ENCODE measurements at places on chromosomes 5 and 9.

GRCh38 chr9:31302620-31303418 lies 1081.6 kb upstream of the ACO1 start:
- no peak for DNase-seq

DNA sequence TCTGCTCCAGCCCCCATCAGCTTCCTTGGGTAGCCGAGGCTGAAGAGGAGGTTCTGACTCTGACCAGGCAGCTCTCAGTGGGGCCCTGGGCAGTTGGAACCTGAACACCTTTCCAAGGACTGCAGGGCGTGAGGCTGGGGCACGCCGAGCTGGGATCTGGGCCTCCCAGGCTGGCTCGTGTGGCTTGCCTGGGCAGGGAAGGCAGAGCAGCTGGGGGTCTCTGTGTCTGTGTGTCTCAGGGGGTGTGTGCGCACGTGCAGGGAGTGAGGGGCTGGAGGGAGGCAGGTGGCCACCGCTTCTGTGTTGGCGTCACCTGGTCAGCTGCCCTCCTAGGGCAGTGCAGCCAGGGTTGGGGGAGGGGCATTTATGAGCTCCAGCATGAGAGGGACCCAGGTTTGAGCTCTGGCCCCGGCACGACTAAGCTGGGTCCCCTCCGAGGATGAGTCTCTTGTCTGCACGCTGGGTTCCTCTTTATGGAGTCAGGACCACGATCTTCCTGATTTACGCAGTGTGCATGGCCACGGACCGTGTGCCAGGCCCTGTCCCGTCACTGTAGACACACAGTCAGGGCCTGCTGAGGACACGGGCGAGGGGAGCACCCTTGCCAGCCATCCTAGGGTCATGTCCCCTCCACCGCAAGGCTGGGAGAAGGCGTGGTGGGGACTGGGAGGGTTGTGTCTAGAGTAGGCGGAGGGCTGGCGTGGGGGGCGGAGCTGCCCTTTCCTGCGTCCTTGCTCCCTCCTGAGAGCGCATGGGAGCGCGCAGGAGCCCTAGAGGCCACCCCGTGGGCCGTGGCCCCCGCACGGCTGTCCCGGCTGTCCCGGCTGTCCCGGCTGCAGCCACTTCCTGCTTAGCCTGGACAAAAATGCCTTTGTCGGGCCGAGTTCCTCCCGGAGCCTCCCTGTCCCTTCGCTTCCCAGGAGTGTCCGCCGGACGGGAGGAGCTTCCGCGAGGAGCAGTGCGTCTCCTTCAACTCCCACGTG lies 4.6 kb downstream of the ADAMTSL2 start:
- no peak for DNase-seq

DNA sequence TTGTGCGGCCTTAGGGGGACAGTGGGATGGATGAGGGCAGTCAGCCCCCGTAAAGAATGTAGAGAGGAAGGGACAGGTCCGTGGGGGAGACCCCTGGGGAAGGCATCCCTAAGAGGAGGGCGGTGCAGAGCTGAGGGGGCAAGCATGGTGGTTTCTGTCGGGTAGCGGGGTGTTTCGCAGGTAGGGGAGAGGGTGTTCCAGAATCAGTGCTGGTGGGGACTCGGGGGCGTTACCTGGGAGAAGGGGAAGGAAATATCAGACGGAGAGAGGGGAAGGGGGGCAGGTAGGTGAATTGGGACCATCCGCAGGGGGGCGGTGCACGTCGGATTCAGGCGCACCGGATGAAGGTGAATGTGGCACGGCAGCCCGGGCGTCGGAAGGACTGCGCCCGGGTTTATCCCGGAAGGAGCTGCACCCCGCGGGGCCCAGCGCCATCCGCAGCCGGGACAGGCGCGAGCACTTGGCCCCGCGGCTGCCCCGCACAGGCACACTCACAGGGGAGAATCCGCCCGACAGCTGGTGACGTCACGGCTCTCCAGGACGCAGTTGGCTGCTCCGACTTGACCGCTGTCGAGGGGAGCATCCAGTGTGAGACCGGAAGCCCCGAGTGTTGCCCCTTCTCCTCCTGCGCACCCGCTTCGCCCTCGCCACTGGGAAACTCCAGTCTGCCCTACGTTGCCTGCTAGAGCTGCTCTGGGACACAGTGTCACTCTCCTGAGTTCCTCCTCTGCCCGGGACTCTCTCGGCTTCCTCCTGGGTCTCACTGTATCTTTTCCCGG lies 1.3 kb downstream of the CD72 start:
- peak; percentile 45 for DNase-seq

DNA sequence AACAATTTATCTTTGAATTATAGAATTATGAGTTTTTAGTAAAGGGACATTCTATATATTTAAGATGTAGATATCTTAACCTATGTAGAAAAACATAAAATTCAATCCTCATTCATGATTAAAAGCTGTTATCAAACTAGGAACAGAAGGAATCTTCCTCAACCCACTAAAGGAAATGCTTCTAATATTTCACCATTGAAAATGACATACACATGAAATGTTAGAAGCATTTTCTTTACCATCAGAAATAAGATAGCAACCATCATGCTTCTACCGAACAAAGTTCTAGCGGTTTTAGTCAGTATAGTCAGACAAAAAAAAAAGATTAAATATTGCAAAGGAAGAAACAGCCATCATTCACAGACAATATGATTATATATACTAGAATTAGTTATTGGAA lies 32.2 kb downstream of the SHOC1 start:
- DNase-seq = no peak

GRCh38 chr5:101435768-101436167 lies 532.7 kb upstream of the ST8SIA4 start:
- DNase-seq = no peak

GRCh38 chr5:35640623-35641022 lies 23.0 kb downstream of the SPEF2 start:
- DNase-seq = no peak

DNA sequence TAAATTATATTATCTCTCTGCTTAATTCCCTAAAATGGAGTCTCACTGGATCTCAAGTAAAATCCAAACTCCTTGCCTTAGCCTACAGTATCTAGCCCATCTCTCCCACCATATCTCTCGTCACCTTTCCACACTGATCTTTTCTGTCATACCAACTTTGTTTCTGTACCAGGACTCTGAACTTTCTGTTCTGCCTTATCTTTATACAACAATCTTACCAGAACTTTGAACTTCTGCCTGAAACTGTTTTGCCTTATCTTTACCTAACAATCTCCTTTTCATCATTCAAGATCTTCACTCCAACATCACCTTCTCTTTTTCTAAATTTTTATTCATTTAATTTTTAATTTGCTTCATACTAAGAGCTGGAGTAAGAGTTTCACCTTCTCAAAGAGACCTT lies 139.0 kb downstream of the CPLANE1 start:
- no peak for DNase-seq

DNA sequence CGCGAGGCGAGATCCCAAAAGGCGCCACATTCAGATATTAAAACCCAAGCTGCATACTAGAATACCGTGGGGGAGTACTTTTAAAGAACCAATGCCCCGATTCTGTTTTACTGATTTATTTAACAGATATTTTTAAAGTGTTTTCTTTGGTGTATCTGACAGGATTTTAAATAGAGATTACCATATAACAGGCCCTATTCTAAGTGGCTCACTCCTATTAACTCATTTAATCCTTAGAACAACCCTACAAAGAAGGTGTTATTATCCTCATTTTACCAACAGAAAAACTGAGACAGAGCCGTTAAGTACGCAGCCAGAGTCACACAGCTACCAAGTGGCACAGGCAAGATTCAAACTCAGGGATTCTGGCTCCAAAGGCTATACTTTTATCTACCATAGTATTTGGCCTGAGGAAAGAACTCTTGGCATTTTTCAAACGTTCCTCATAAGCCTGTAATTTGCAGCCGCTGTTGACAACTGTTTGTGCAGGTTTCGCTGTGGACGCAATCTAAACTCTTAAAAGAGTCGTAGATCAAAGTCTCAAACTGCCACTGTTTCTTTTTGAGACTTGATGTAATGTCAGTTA lies 550 bp upstream of the TMEM245 start:
- DNase-seq = no peak

DNA sequence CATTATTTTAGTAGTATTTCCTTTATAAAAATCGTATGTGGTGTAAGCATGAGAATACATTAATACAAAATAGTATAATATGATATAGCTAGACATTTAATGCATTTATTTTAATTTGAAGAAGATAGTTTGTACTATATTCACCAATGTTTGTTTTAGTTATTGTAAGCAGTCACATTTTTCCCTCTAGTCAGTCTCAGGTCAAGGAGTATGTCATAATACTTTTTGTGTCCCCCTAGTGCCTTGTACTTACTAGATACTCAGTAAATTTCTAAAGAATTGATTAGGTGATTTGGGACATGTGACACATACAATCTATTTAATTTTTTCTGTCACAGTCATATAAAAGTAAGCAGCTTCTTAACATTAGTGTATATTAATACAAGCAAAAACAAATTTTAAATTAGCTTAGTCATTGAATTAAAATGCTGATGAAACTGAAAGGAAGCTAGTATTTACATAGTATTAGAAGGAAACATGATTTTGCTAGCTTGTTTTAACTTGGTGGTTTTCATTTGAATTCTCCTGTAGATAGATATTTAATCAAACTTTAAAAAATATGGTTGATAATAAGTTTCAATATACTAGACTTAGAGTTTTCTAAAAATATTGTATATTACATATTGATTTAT lies 242.2 kb downstream of the FER start:
- DNase-seq = no peak

All from T-helper 1 cell (primary cell).